ENCODE measurements at places on chromosomes 7 and 10. TPM values are rescaled to one million over a fixed set of nuclear protein-coding genes. Genes with fewer than 3 reads are reported as not detected.

The ATP6V0A4 gene
- total RNA-seq, result not detected

The BTBD16 gene
- total RNA-seq, result not detected

The CREB5 gene
- total RNA-seq, result 3.8 TPM

The PAX4 gene
- total RNA-seq, result not detected

The TMEM273 gene
- not detected for total RNA-seq

The CLDN4 gene
- total RNA-seq, result 1.2 TPM

DNA sequence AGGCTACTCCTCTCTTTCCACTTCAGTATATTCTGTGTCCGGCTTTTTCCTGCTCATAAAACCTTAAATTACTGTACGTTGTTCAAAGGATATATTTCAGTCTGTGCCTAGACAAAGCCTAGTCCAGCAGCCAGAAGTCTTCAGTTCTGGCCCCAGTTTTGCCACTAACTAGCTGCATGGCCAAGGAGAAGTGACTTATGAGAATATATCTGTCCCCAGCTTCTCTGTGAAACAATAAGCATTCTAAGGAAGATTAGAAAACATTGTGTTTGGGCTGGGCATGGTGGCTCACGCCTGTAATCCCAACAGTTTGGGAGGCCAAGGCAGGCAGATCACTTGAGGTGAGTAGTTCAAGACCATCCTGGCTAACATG is 105.0 kb upstream of the HDAC9 start:
- DNase-seq, result no peak

DNA sequence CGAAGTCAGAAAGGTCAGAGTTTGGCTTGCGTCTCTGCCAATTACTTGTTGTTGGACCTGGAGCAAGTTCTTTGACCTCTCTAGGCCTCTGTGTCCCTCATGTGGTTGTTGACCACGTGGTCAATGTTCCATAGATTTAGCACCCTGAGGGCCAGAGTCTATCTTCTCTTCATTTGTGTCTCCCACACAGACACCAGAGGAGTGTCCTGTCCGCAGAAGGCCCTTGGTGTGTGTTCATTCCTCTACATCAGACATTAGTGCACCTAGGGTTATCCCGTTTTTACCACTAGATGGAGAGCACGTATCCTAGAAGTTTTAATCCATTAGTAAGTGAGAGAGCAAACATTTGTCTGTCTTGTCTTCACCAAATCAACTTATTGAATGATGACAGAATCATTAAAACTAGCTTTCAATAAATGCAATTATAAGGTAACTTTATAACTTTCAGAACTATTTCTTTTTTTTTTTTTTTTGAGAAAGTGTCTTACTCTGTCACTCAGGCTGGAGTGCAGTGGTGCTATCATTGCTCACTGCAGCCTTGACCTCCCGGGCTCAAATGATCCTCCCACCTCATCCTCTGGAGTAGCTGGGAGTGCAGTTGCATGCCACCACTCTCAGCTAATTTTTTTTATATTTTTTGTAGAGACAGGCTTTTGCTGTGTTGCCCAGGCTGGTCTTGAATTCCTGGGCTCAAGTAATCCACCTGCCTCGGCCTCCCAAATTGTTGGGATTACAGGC is 122.5 kb upstream of the ANKRD1 start:
- peak; percentile 35 for DNase-seq

DNA sequence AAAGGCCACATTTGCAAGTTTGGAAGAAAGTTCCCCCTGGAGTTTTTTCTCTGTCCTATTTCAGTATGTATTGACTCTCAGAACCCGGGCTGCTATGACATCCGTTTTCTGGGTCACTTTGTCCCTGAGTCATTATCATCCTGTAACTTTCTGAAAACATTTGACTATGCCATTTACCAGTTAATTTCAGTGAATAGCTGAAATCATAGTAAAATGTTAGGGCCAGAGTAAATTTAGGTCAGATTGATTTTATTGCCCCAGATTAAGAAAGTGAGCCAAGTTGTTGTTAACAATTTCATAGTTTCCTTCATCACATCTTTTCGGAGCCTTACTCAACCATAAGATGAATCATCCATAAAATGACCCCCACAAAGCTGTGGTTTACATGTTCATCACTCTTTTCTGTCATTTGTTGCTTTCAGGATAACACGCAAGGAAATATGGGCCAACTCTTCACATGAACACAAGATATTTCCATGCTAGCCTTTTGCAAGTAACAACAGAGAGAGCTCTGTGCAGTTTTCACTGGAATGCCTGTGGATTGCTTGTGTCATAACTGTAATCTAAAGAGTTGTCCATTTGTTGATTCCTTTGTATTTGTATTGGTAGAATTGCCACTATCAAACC is 3.9 kb upstream of the MACC1 start:
- peak; percentile 99 for DNase-seq

- no peak for DNase-seq
Observed at GRCh38 chr10:78577712-78578111, 491.1 kb upstream of the ZMIZ1 start.

GRCh38 chr10:95374597-95375209 is 83.9 kb upstream of the PDLIM1 start:
- DNase-seq, result peak; percentile 61

GRCh38 chr10:52900593-52900992 is 128.0 kb upstream of the MBL2 start:
- no peak for DNase-seq

DNA sequence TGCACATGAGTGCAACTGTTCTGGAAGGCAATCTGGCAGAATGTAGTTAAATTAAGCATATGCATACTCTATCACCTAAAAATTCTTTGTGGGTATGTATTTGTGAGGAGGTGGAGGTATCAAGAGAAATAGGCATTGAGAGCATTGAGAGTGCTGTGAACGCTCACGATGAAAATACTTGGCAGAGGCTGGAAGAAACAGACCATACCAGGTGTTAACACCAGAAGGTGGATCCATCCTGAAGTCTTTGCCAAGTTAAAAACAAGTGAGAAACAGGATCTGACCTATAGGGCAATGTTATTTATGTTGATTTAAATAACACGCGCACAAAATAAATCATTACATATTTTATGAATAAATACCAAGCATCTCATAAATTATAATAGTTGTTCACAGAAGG is 311.6 kb downstream of the PCLO start:
- no peak for DNase-seq

DNA sequence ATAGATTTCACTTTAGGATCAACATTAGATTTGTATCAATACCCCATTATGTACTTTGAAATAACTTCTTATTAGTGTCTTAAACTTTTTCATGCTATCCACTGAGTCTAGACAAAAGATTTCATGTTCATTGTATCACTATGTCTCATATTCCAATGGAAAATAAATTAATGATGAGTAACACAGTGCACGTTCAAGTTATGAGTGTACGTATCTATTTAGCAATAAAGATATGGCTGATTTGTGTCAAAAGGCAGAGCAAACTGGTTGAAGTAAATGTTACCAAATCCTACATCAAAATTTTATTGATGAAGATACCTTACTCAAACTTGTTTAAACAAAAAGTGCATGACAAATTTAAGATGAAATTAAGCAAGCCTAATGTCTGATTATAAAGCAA is 102.4 kb downstream of the SEMA3E start:
- DNase-seq, result no peak

GRCh38 chr7:93327006-93327633 is 95.0 kb downstream of the VPS50 start:
- peak; percentile 87 for DNase-seq

DNA sequence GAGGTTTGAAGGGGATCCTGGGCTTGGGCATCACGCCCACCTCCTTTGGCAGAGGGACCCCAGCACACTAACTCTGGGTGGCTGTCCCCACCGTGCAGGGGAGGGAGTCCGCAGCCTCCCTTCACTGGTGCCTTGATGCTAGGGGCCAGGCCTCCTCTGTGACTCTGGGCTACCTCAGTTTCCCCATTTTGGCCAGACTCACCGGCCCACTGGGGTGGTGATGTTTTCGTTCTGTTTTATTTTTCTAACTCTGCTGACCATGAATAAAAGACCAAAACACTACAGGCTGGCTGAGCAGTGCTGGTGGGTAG is 503 bp upstream of the TRIP6 start:
- DNase-seq, result no peak

DNA sequence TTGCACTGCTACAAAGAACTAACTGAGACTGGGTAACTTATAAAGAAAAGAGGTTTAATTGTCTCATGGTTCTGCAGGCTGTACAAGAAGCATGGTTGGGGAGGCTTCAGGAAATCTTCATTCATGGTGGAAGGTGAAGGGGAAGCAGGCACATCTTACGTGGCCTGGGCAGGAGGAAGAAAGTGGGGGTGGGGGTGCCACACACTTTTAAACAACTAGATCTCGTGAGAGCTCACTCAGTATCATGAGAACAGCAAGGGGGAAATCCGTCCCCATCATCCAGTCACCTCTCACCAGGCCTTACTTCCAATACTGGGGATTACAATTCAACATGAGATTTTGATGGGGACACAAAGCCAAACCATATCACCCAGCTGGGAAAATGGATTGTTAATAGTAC is 281.7 kb downstream of the AUTS2 start:
- no peak for DNase-seq

GRCh38 chr10:7473474-7473873 is 62.6 kb upstream of the SFMBT2 start:
- no peak for DNase-seq

DNA sequence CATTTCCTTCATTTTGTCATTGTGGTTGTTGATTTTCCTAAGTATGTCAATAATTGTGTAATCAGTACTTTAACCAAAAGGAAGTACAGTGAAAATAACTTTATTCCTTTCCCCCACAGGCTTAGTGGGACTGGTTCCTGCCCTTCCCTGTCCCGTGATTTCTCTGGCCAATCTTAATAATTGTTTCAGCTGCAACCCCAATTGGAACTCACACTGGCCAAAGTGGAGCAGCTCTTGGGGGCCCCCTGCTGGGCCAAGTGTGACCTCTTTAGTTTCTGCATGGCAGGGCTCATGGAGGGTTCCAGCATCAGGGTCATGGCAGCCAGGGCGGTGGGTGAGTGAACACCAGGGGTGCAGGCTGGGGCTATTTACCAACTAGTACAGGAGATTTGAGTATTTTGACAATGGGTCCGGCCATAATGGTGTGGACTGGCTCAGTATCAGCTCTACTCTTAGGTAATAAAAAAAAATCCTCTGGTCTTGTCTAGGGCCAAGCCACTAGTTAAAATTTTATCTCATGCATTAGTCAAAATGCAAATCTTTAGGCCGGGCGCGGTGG is 31.7 kb downstream of the CYCS start:
- DNase-seq, result peak; percentile 86

DNA sequence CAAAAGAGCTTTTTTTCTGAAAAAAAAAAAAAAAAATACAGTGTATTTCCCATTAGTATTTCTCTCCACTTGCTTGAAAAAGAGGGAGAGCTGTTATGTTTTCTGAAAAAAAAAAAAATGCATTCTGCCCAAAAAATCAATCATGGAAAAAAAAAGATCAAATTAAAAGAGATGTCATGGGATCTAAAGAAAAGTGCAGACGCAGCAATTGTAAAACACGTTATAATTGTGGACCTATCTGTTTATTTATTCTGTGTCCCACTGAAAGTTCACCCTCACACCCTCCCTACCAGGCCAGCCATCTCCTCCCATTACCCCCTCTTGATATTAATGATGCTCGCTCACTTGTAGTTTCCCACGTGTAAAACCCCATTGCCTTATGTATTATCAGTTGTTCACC is 674.0 kb upstream of the C7orf33 start:
- DNase-seq, result no peak

GRCh38 chr10:79203833-79204232 is 135.1 kb downstream of the ZMIZ1 start:
- no peak for DNase-seq

DNA sequence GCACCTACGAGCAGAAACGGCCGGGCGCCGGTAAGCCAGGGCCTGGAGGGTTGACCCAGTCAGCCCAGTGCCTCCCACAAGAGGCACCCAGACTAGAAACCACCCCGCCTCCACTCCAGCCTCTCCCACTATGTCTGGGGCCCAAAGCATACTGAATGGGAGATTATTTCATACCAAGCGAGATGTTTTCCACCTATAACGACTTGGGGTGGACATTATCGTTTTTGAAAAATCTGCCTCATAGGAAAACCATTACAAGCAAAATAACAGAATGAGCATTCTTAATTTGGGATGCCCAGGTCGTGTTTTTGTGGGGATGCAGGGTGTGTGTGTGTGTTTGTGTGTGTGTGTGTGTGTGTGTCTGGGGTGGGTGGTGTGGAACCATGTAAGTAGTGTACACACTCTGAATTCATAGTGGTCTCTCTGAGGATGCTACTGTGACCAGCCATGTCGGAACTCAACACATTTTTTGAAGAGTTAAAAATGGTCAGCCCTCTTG is 1.6 kb downstream of the HOXA6 start:
- no peak for DNase-seq

DNA sequence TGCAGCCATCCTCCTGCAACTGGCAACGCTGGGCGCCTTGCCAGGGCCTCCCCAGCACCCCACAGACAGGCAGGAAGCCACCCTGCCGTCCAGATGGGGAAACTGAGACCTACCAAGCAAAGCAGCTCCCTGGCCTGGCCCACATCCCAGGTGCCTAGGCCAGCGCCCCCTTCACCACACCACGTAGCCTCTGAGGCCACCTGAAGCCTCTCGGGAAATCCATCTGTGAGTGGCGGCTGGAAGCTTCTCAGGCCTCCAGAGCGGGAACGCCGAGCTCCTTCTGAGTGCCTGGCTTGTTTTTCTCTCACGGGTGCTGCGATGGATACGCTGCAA is 58.7 kb downstream of the UNCX start:
- DNase-seq, result no peak

DNA sequence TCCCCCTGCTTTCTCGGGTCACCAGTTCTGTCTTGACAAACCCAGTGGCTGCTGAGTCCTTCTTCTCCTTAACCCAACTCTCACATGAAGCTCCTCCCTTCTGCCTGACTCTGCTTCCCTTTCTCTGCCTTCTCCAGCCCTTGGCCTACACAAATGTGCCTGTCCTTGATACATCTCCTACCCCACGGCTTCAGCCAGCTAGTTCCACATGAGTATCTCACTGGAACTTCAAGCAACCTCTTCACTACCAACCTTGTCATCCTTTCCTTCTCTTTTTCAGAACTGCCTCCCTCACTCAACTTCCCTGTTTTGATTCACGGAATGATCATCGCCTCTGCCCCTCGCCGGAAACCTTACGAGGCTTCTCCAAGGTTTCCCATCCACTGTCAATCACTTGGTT is 55.9 kb downstream of the PDIA4 start:
- no peak for DNase-seq

DNA sequence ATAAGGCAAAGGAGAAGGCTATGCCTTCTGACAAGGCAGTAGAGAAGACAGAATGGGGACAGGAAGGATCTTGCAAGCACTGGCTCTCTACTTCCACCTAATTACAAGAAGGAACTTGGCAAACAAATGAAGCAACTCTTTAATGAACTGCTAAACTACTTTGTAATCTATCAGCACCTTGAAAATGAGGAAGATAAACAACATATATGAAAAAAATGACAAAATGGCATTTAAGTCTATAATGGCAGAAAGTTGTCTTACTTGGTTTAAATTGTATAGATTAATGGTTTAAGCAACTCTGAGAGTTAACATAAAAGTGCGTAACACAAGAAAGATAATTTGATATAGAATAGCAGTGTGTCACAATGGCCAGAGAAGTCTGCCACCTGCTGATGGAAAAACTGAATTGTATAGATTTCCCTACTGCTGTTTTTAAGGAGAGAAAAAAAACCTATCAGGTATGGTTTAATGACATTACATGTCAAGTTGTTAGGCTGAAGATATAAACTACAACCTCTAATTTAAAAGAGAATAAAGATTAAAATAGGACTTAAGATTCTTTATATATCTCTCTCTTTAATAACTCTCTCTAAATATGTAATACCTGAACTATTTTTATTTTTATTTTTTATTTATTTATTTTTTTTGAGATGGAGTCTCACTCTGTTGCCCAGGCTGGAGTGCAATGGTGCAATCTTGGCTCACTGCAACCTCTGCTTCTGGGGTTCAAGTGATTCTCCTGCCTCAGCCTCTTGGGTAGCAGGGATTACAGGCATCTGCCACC is 11.8 kb downstream of the NT5C3A start:
- DNase-seq, result peak; percentile 55
